ENCODE measurements at places on chromosomes 7 and 10.

DNA sequence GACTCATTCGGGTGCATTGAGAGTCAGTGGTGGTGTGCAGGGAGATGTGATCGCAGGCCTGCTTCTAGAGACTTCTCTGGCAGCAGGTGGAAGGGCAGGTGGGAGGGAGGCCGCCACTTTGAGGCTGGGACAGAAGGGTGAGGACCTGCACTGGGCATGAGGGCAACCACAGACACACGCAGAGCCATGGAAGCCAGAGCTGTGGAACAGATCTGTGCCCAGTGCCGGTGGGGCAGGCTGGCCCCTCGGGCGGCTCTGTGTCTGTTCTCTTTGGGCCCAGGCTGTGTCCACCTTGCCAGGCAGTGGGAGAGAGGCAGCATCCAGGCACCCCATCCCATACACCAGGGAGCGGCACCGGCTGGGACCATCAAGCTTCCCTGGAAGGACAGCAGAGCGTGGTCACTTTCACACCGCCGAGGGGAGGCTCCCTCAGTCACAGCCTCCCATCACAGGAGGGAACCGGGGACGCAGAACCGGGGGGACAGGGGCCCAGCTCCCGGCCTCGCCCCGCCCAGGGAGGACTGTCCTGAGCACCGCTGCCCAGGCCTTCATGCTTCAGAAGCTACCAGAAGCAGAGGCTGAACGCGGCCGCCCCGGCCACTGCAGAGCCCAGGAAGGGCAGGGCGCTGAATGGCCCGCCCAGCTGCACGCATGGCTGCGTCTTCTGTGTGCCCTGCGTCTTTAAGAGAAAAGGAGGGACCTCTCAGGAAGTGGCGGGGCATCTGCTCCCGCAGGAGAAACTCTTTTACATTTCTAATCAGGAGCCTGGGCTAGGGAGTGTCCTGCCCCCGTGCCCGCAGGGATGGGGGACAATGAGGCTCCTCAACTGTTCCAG lies 32.1 kb downstream of the EN2 start:
- no peak for DNase-seq

DNA sequence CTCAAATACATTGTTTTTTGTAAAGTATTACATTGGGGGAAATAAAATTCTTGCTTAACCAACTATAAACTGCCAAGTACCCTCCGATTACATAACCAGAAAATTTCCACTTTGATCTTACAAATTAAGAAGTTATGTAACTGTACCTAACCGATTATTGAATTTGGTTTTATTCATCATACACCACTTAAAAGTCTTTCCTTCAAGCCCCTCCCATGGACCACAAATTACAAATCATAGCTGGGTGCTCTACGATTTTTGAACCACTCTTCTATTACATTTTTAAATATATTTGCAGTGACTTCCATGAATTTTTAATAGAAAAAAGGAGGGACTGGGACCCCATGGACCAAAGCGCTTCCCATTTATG lies 630 bp downstream of the ZNF680 start:
- DNase-seq: no peak

DNA sequence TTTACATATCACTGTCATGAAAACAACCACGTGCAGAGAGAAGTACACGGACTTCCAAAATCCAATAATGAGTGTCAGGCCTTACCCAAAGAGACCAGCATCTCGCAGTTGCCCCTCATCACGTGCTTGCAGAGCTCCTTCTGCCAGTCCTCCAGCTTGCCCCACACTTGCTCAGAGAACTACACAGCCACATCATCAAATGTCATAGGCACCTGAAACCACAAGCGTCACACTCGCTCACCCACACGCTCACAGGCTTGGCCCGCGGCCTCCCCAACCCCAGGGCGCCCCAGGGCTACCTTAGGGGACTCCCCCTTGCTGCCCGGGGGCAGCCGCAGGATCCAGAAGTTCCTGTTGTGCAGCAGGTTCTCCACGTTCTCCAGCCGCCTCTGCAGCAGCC lies 123.4 kb upstream of the ZNF746 start:
- no peak for DNase-seq

DNA sequence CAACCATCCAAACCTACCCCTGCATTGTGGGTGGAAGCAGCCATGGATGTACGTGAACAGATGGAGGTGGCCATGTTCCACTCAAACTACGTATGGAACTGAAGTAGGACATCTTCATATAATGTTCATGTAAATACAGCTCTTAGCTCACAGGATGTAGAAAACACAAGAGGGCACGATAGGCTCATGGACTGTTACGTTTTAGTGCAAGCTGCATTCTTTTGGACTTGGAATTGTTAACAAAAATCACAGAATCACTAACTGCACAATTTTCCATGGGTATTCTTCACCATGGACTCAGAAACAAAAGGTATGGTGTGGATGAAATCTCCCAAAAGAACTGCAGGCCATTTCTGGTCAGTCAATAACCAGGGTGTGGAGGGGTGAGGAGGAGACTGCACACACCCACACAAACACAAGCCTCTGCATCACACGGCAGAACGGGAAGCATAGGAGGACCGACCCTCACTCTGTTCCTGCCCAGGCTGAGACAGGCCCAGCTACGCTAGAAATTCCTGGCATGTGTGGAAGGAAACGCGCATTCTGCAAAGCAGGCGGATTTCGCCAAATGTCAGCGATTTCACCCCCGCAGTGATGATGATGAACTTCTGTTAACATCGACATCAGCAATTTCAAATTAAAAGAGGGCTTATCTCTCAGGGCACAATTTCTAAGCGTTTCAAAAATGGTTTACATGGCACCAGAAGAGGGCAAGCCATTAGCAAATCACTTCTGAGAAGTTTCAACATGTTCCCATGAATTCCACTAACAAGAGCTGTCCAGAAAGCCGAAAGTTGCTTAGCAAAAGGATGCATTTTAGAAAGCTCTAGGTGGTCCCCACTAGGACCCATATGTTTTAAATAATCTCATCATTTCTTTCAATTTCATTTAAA lies 149.0 kb downstream of the TNS3 start:
- no peak for DNase-seq

DNA sequence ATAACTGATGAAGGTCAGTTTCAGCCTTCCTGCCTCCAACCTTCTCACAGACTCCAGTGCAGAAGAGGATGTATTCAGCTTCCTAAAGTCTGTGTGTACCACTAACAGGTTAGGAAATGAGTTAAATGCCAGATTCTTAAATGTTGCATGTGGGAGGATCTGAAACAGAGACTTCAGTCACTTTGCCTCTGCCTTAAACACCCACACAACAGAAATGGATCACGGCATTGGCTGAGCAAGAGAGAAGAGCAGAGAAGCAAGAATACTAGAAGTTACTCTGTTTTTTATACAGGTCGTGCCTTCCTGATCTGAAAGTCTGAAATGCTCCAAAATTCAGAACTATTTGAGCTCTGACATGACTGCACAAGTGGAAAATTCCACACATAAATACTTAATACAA lies 98.9 kb upstream of the ARHGAP21 start:
- DNase-seq: no peak
